ENCODE measurements at places on chromosomes 4 and X.

DNA sequence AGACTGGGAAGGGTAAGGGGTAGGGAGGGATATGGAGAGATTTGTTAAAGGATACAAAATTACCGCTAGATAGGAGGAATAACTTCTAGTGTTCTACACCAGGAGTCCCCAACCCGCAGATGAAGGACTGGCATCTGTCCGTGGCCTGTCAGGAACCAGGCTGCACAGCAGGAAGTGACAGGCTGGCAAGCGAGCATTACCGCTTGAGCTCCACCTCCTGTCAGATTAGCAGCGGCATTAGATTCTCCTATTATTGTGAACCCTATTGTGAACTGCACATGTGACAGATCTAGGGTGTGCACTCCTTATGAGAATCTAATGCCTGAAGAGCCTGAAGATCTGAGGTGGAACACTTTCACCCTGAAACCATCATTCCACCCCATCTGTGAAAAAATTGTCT is 27.9 kb upstream of the BBS7 start:
- no peak for DNase-seq

DNA sequence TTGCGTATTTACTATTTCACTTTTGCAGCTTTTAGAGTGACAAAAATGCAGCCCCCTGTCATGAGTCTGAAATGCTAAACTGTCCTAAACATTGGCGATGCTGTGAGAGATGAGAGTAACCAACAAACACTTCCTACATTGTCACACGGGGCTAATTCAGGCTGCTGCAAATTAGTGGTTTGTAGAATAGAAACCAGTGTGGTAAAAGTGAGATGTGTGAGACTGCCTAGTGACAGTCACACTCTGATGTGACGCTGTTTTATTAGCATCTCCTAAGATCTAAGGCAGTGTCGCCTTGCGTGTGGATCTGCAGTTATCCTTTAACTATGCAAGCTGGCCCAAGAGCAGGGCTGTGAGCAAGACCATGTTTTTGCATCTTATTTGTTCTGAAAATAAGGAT is 800.2 kb upstream of the TENM3 start:
- no peak for DNase-seq

DNA sequence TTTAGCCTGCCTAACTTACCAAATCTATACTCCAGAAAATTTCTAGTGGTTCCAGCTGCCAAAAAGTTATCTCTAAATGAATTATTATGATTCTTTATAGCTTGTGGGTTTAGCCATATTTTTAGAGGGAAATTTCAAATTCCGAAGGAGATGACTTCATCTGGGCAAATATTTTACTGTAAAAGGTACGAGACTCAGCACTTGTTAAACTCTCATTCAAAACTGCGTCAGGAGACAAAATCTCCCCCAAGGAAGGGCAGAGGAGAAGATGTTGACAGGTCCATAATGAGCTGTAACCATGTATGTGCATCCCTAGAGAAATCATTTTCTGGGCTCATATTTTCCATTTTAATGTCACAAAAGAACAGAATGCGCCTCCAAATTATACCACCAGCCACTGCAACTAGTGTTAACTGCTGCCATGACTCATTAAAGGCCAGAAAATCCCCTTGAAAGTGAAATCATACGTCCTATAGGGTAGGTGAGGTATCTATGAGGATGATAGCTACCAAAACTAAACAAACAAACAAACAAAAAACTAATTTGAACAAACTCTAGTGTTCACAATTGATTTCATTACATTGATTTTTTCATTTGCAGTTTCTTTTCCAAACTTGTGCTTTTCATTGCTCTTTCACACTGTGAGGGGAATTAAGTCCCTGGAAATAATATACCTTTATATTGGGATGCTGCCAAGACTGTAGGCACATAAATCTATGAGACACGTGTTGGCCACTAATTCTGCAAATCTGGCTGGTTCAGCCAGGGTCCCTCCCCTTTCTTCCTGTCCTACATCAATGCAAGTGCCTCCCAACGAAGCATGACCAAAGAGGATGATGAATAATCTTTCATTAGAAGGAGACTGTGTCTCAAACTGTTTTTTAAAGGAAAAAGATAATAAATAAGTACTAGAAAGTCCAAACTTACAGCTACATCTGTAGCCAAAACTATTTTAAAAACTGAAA is 85.8 kb downstream of the ARHGAP6 start:
- DNase-seq, result no peak

DNA sequence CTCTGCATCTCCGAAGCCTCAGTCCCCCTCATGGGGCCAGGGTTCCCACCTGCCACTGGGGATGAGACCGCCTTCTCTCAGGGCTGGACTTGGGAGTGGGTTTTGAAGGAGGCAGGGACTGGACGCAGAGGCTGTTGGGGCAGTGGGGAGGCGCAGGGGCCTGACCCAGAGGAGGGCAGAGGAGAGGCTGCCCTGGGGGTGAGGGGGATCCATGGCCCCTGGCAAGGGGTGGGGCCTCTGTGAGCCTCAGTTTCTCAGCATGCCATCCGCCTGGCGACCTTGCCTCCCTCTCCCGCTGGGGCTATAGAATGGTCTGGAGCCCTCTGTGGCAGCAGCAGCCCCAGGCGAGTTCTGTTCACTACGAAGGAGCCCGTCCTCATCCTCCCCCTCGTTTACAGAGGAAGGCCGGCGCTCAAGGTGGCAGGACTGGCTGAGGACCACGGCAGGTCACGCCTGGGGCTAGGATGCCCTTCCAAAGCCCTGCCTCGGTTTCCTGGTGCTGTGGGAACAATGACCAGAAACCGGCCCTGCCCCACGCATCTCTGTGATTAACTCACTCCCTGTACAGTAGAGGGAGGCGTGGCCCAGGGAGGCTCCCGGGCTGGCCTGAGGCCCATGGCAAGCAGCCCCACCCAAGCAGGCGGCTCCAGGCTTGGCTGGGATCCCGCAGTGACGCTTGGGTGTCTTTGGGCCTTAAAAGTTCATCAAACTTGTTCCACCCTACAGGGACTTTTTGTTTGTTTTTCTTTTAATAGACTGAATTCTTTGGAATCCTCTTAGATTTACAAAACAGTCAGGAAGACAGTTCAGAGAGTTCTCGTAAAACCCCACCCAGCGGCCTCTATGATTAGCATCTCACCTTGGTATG is 16.0 kb upstream of the SH3TC1 start:
- DNase-seq, result no peak

DNA sequence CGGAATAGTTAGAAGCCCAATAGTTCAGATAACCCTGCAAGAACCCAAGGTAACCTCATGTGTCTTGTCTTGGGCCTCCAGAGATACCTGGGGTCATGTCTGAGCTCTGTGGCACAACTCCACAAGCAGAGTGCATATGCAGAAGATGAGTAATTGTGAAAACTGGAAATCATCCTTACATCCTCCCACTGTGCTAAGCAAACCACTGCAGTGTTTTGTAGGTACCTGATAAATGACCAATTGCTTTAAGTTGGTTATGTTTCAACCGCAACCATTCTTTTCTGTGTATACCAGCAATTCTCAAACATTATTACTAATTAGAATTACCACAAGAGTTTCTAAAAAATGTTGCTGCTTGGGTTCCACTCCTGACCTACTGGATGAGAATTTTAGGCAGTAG is 73.2 kb downstream of the CBLL2 start:
- no peak for DNase-seq

DNA sequence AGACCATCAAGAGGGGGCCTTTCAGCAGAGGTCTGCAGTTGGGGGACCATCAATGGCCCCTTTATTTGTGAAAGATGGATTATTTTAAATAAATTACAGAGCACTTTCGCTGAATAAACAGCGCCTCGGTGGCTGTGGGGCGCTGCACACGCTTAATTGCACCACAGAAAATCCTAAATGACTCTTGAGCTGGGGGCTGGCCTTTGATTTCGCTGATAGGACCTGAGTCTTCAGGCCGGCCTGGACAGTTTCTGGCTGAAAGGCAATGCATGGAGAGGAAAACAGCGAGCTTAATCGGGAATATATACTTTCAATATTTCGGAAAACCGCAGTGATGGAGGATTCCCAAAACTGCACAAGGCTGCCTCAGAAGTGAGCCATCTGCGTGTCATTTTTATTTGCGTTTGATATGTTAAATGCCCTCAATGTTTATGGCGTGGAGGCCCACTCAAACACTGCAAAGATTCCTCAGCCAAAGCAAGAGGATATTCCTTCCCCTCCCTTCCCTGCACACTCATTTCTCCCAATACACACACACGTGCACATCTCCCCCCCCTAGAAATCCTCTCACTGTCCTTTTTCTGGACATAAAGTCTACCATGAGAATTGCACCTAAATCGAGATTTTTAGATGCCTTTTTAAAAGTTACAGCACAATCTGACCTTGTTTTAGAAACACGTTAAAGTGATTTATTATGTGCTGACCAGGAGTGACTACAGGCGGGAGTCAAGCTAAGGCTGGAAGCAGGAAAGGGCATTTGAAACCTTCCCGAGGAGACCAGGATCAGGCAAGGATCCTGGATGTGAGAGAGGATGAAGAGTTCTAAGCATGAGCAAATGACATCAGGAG is 340.7 kb downstream of the RAB28 start:
- DNase-seq, result no peak

DNA sequence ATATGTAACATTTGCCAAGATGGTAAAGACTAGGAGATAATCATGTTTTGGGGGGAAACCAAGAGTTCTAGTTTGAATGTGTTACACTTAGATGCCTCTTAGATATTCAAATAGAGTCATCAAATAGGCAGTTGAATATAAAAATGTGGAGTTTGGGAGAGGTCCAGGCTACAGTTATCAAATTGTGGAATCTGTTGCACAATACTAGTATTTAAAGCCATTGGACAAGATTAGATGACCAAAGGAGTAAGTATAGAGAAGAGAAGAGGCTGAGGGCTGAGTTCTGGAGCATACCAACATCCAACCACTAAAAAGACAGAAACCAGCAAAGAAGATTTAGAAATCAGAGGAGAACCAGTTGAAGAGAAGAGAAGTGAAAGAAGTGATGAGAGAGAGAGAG is 72.7 kb downstream of the NAA11 start:
- no peak for DNase-seq

DNA sequence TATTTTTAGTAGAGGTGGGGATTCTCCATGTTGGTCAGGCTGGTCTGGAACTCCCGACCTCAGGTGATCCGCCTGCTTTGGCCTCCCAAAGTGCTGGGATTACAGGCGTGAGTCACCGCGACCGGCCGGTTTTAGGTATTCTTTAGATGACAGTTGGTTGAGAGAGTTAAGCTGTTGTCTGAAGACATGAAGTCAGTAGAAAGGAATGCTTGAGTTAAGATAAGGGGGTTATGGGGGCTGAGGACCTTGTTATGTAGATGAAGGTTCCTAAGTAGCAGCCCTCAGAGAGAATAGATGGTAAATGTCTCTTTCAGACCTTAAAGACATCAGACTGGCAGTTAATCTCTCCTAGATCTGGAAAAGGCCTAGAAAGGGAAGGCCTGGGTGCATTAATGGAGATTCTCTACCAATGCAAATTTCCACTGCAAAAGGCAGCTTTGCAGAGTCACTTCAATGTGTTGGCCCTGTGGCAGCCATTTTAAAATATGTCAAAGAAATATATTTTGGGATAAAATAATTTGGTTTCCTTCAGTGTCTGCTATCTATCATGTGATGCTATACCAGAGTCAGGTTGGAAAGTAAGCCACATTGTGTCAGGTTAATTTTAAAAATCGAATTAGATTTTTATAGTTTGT is 6.4 kb upstream of the ZNF674 start:
- no peak for DNase-seq

DNA sequence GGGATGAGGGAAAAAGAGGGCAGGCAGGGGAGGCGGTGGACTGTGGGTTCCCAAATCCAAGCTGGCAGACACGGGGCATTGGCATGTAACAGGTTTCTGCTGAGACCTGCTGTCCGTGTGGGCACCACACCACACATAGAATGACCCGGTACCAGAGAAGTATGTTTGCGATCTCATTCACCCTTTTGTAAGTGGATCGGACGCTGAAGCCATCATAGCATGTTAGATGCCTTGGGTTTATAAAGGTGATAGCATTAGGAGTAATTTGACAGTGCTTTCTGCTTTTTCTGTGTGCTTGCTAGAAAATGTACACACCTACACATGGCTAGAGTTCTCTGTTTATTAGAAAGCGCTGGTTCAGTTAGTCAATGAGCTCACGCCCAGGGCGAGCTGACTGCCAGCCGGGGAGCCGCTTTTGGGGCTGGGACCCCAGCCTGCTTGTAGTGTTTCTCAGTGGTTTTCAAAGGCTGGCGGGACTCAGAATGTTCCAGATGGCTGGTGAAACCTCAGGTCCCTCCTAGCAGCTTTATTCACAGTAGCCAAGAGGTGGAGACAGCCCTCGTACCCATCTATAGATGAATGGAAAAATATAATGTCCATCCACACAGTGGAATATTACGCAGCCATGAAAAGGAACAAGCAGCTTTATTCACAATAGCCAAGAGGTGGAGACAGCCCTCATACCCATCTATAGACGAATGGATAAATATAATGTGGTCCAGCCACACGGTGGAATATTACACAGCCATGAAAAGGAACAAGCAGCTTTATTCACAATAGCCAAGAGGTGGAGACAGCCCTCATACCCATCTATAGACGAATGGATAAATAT is 579 bp downstream of the IL3RA start:
- no peak for DNase-seq

DNA sequence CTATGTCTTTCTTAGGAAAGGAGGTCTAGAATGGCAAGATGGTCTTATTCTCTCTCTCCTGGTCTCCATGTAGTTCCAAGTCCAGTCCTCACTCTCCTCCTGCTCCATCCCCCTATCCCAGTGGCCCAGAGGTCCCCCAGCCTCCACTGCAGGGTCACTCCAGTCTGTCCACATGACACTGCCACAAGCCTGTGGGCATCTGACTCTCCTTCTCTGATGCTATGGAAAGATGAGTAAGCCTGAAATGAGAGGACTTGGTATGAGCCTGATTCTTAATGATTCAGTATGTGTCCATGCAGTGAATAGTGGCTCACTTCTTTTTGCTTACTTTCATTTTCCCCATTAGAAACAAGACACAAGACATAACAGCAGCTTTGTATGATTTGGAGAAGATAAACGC is 516.8 kb upstream of the ADGRL3 start:
- no peak for DNase-seq

- DNase-seq, result no peak
Measured at GRCh38 chrX:151363316-151363715, 33.7 kb upstream of the VMA21 start.

DNA sequence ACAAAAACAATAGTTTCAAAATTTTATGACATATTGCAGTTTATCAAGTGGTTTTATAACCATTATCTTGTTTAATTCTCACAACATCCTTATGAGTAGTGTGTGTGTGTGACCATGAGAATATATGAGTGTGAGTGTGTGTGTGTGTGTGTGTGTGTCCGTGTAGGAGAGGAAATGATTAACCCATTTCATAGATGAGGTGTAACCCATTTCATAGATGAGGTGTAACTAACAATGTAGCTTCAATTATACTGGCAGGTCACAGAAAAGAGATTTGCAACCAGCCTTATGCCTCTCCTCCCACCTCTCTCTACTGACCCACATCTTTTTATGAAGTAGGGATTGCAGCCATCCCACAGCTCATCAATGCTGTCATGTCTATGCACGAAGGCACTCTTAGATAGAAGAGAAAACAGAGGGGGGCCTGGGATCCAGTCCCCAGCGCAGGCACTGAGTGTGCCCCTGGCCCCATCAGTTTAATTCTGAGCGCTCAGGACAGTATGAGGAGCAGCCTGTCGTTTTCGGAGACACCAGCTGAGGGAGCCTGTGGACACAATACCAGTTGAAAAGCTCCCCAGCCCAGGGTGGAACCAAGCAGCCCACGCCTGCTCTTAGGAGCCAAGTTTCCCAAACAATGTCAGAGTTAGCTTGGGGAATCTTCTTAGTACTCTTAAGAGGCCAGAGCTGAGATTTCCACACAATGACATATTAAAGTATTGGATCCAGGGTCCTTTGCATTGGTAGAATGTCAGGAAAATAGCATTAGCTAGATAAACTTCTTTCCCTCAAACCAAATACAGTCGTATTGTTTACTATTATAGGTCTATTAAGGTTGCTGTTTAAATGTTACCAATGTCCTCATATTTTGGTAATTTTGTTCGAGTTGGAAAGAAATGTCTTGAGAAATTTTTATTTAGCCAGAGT is 88.6 kb downstream of the PALLD start:
- DNase-seq, result peak; percentile 4

Measured in NCI-H748 treated with DMSO at 0.1 percent for 48 hours (cell line).